Psoas muscle (tissue), 8 donors: ENCODE measurements at places on chromosomes 7 and 10. TPM values are rescaled to one million over a fixed set of nuclear protein-coding genes. Genes with fewer than 3 reads are reported as not detected.

DNA sequence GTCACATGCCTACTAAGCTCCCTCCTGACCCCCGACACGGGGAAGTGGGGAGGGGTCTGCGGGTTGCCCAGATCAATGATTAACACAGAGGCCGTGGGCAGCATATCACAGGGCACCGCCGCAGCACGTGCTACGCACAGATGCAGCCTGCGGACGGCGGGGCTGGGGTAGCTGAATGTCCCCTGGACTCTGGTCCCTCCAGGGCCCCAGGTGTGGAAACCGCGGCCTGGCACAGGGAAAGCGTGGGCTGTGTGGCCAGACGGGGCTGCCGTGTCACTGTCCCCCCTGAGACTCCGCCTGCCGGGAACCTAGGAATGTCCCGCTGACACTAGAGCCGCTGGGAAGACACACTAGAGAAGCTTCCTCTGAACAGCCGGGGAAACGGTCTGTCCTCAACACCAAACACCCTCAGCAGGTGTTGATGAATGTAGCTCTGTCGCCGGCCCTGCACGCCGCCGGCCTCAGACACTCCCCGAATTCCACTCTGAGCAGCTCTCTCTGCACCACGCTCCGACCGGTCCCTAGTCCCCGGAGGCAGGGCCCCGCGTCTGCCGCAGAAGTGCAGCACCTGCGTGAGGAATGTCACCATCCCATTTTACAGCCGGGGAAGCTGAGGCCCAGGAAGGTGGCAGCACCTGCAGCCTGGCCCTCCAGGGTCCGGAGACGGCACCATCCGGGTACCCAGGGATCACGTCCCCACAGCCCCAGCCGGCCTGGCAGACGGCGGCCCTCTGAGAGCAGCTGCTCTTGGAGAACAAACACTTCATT lies 33.4 kb upstream of the PDGFA start:
- DNase-seq: no peak

Gene LEP
- total RNA-seq: 0.69 TPM

DNA sequence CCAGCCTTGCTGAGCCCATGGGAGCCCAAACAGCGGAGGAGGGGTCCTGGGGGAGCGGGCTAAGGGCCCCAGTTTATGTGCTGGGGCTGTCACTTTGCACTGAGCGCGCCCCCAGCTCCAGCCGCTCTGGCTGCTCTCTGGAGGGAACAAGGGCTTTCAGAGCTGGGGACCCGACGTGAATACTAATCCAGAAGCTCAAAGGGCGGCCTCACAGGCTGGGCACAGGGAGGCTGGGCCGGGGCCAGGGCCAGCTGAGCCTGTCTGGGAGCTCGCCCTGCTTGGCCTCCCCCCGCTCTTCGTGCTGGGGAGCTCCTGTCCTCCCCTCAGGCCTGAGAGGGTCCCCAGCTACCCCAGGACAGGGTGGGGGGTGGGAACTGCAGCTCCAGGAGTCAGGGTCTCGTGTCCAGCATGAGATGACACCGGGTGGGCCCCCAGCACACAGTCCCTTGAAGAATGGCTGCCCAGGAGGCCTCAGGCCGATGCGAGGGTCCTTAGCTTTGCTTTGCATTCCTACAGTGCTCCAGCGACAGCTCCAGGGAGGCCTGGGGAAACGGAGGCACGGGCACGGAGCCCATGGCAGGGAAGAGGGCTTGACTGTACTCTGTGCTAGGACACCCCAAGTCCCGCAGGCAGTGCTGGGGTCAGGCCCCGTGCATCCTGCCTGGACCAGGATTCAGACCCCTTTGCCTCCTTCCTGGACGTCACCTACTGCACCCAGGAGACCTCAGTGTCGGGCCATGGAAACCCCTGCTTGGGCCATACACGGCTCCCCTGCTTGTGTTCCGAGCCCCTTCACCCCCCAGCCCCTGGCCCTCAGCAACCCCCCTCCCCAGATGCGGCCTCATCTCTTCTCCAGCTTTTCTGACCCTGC lies 5.8 kb upstream of the AMZ1 start:
- DNase-seq: no peak

- no peak for DNase-seq
Measured at GRCh38 chr10:124996854-124997215, 54.9 kb downstream of the ZRANB1 start.

- DNase-seq: no peak
Measured at GRCh38 chr10:8102708-8103401, 48.4 kb downstream of the GATA3 start.
